ENCODE measurements at places on chromosomes 2 and 18.

- no peak for DNase-seq
These were observed 202.7 kb upstream of the SPOPL start for GRCh38 chr2:138298900-138299299.

DNA sequence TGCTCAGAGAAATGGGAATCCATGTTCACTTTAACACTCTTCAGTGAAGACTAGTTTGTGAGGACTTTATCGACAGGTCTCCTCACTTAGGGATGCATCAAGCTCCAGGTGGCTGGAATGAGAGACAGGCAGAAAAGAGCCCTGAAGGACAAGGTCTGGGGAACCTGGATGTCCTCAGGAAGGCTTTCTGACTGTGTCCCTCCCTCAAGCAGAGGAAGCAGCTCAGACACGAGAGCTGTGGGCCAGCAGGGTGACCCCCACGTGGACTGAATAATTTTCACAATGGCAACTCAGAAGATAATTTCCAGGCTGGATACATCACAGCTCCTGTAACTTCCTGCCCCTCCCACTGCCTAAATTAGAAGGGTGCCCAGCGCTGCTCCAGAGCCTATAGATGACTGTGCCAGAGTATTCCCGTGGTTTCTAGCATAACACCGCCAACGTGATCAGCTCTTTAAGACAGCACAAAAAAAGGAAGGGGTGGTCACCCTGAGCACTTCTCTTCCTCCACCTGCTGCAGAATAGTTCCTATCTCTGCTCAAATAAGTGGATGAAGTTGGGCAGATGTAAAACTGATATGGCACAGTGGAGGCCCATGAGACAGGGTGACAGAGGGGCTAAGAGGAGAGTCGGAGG is 25.7 kb upstream of the NCK2 start:
- DNase-seq: no peak

GRCh38 chr2:60602388-60602787 is 48.9 kb upstream of the BCL11A start:
- no peak for DNase-seq

GRCh38 chr2:13916066-13916465 is 716.5 kb upstream of the LRATD1 start:
- DNase-seq: no peak

GRCh38 chr2:6186332-6187151 is 494.4 kb downstream of the SOX11 start:
- DNase-seq: no peak

- no peak for DNase-seq
These were observed 1.9 kb downstream of the CHRNG start for GRCh38 chr2:232541195-232541960.

- no peak for DNase-seq
These were observed 381.6 kb downstream of the SUCLG1 start for GRCh38 chr2:84077496-84077895.

GRCh38 chr2:176669398-176670174 is 400.3 kb downstream of the MTX2 start:
- no peak for DNase-seq

DNA sequence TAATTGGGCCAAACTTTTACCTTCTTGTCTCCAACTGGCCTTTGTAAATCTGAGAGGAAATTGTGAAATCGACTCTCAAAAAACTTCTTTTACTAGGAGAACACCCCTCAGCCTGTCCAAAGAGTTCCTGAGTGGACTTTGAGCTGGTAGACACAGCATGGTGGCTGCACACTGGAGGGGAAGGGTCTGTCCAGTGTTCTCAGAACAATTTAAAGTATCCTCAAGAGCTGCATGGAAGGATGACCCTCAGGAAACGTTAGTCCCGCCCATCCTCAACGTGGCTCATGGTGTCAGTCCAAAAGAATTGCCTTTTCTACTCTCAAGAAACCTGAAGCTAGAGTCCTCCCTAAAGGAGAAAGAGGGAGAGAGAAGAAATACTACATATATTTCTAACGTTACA is 182.7 kb downstream of the EPHA4 start:
- no peak for DNase-seq

GRCh38 chr2:11873356-11874154 is 127.1 kb downstream of the LPIN1 start:
- DNase-seq: no peak

DNA sequence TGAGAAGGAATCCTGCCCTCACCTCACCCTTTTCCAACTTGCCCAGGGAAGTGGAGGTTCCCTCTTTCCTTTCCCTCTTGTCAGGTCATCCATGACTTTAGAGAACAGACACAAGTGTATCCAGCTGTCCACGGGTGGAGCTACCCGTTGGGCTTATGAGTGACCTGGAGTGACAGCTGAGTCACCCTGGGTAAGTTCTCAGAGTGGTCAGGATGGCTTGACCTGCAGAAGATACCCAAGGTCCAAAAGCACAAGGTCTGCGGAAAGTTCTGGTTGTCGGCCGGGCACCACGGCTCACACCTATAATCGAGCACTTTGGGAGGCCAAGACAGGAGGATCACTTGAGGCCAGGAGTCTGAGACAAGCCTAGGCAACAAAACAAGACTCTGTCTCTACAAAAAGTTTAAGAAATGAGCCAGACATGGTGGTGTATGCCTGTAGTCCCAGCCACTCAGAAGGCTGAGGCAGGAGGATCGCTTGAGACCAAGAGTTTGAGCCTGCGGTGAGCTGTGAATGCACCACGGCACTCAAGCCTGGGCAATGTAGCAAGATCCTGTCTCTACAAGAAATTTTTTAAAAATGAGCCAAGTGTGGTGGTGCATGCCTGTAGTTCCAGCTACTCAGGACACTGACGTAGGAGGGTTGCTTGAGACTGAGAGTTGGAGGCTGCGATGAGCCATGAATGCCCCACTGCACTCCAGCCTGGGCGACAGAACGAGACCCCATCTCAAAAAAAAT is 14.0 kb upstream of the CNDP1 start:
- DNase-seq: no peak

DNA sequence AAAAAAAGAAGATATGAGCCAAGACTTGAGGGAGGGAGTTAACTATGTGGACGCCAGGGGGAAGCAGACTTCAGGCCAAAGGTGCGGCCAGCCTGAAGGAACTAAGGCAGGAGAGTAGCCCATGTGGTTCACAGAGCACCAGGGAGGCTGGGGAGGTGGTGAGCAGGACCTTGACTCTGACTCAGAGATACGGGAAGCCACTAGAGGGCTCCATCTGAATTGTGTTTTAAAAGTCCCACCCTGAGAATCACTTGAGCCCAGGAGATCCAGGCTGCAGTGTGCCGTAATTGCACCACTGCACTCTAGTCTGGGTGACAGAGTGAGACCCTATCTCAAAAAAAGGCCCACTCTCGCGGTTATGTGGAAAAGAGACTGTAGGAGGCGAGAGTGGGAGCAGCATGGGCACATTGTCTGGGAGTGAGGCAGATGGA is 12.3 kb downstream of the CEP192 start:
- no peak for DNase-seq

DNA sequence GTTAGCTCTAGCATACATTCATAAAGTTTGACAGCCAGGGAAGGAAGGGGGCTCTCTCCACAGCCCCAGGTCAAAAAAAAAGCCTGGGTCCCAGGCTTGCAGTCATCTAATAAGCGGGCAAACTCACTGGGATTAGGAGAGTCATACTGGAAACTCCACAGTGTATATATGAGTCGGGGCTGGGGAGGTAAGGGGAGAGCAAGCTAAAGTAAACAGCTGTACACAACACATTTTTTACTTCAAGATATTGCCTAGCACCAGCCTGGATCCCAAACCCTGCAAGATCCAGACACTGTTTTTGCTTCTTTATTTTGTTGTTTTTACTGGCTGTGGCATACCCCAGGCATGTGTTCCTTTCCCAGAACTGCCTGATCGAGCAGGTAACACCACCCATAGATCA is 291.3 kb upstream of the TANK start:
- no peak for DNase-seq

- no peak for DNase-seq
These were observed 210.4 kb upstream of the DSEL start for GRCh38 chr18:67726882-67727281.

GRCh38 chr2:26767129-26767528 is 3.0 kb downstream of the SLC35F6 start:
- DNase-seq: no peak

DNA sequence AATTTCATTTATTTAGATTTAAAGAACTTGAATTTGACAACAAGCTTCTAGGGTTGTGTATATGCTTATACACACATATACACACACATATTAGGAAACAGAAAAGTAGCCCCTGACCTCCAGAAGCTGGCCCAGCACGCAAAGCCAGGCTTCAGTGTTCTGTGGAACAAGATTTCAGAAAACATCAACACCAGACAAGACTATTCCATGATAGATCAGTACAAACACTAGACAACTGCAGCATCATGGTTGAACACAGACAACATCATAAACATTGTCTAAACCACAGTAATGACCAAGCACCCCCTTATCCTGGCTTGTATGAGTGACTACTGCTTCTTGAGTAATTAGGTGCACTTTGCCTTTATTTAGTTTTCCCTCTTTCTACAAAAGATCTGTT is 457.6 kb downstream of the TMEM182 start:
- no peak for DNase-seq

DNA sequence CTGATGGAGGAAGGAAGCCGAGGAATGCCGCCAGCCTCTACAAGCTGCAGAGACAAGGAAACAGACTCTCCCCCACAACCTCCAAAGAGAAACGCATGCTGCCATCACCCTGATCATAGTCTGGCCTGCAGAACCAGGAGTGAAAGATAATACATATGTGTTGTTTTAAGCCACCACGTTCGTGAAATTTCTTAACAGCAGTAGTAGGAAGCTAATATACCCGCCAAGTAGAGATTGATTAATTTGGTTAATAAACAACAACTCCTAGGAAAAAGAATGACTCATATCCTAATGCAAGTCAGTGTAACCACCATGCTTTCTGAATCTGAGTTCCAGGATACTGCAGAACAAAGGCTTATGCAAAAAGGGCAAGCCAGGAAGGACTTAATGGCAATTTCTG is 36.6 kb downstream of the LONRF2 start:
- no peak for DNase-seq

DNA sequence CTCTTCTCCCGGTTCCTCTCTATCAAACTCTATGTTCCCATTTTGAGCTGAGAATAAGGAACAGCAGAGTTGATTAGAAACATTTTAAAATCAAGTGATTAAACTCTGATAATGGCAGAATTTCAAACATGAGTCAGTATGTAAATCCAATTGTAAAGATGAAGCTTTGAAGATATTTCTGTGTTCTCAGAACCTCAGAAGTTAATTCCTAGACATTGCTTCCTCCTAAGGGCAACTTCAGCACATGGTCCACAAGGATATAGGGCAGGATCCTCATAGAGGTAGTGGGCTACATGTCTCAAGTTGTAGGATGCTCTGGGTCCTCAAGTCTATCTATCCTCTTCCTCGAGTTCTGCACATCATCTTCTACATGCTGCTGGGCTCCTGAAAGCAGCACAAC is 46.3 kb downstream of the QPCT start:
- no peak for DNase-seq

DNA sequence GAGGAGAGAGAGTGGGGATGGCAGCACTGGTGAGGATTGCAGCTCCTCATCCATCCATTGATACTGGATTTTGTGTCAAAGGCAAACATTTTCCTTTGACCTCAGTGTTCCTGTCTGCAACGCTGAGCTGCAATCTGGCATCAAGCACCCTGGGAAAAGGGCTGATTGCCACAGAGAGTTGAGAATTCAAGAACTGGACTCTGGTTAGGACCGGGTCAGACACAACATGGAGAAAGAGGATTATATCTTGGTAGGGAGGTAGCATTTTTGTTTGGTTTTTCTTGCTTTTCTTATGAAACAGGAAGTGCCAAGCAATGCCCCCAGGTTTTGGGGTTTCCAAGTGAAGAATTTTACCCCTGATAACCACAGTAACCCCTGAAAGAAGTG is 81.9 kb upstream of the PKDCC start:
- no peak for DNase-seq

GRCh38 chr2:236967499-236967783 is 118.2 kb upstream of the COPS8 start:
- no peak for DNase-seq

GRCh38 chr2:204282081-204282480 is 263.2 kb upstream of the PARD3B start:
- no peak for DNase-seq

- DNase-seq: no peak
These were observed 32.0 kb downstream of the NEDD4L start for GRCh38 chr18:58076052-58076451.
